RPMI8226 (cell line): ENCODE measurements at places on chromosomes 13 and 19.

DNA sequence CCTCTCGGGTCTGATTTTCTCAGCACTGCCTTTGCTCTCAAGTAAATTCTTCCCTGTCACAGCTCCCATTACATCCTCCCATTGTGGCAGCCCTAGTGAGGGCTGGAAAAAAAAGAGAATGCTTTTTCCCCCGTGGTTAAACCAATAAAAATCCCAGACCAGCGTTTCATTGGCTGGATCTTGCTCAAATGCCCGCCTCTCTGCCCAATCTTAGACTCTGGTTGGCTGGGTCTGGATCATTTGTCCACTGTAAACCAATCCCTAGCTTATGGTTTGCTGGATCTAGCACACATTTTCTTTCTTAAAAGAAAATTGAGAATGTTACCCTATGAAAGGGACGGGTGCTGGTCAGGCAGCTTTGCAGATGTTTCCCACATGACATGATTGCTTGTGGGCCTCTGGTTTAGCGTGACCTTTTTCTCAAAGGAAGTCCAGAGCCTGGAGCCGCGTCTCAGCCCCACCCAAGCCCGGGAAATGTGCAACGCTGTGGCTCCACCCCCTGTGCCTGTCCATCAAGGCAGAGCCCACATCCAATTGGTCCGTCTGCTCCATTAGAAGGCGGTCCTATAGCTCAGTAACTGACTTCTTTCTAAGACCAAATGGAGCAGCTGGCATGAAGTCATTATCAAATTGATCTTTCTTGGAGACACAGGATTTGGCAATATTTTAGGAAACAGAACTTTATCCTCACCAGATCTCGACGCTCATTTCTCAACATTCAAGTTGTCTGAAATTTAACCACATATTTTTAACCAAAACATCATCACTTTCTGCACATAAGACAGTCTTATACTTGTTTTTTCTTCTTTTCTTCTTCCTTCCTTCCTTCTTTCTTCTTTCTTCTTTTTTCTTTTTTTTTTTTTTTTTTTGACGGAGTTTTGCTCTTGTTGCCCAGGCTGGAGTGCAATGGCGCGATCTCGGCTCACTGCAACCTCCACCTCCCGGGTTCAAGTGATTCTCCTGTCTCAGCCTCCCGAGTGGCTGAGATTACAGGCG lies 2.6 kb upstream of the MCEMP1 start:
- peak; percentile 89 for DNase-seq

DNA sequence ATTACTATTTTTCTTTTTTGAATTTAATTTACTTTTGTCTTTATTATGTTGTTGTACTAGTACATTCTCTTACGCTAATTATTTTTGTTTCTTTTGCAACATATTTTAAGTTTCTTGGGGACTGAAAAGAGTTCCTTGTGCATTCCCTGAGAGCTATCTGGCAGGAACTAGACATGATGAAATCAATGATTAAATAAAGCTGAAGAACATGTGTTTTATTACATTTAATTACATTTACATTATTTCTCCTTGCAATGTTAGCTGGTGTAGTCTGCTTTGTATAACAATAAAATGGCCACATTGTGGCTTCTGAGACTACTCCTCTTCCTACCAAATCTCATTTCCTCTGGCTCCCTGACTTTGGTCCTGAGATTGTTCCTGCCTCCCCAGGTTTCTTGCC lies 244.9 kb downstream of the NDFIP2 start:
- no peak for DNase-seq

GRCh38 chr13:75072368-75072767 lies 409.6 kb downstream of the TBC1D4 start:
- DNase-seq, result no peak

- DNase-seq, result no peak
Observed at GRCh38 chr13:52695856-52696255, 43.2 kb downstream of the SUGT1 start.

DNA sequence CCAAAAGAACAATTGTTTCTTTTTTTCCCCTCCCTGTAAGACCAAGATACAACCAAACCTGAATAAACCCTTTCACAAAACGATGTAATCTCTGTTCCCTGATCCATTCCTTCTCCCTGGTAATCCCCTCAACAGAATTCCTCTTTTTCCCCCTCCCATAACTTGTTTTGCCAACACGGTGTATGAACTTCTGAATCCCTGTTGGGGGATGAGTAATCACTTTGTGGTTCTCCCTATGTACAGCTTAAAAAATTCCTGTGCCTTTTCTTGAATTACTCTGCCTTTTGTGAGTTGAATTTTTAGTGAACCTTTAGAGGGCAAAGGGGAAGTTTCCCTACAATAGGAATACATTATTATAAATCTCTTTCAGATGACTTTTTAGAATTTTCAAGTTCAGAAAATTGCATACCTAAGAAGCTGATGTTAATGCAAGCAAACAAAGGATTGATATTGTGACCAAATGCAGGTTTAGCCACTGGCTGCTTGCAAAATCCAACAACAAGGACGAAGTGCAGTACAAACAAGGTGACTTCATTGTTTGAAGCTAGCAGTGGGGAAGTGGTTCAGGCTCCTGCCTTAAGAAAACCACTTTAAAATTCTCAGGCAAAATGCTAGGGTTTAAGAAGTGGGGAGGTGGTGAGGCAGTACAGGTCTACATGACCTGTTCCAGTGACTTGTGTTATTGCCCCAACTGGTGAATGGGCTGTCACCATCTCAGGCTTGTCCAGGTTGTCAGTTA lies 15.0 kb upstream of the EPSTI1 start:
- DNase-seq, result no peak

DNA sequence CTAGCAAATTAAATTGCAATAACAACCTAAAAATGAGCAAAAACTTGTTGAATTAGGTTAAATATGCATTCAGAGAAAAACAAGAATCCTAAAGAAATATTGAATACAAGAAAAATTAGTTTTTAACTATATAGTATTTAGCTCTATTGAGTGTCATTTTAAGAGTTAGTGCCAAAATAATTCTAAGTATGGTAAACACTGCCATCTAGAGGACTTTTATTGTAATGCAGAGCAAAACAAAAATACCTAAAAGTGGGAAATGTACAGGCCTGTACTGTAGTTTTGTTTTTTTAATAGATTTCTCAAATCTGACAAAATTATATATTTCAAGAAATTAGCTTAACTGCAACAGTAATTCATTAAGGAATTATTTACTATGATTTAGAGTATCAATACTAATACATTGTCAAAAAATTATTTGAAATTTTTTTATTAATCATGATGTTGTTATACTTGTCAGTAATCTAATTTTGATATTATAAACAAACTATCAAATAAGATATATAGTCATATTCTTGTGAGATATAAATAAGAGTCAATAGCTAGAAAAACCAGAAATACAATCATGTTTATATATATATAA lies 8.2 kb upstream of the PCDH9 start:
- peak; percentile 15 for DNase-seq

GRCh38 chr19:2478756-2479555 lies 3.0 kb downstream of the GADD45B start:
- DNase-seq, result peak; percentile 86
